ENCODE measurements at places on chromosomes 5 and 9. TPM values are rescaled to one million over a fixed set of nuclear protein-coding genes. Genes with fewer than 3 reads are reported as not detected.

Gene HMGCR
- polyA plus RNA-seq = 8.1 TPM

Gene DMRT3
- polyA plus RNA-seq = 0.07 TPM

DNA sequence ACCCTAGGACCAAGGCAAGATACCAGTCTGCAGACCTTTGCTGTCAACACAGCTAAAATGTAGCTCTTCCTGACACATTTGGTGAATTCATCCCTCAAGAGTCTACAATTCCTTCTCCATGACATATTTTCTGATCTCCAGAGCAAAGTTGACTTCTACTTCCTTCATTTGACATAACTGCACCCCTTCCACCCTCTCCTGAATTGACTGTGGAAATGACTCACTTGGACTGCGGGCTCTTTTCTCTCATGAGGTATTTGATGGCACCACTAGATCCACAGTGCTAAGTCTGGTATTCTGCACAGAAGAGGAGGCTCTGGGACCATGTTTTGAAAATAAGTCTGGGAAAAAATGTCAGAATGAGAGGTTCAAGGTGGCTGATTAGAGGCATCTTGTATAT is 338.4 kb upstream of the TRPC7 start:
- DNase-seq = no peak

DNA sequence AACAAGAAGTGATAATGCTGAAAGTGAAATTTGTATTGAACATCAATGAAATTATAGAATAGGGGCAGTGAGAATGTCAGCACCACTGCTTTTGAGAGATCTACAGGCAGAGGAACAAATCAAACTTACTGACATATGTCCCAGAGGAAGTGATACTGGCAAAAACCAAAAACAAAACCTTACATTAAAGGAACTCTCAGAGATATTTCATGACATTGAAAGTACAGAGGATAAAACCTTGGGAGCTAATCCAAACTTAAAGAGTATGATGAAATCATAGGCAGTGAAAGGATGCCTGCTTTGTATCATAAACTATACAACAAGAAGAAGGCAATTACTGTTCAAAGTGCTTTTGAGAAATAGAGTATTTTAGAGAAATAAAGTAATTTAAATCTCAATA is 90.4 kb upstream of the SV2C start:
- no peak for DNase-seq

DNA sequence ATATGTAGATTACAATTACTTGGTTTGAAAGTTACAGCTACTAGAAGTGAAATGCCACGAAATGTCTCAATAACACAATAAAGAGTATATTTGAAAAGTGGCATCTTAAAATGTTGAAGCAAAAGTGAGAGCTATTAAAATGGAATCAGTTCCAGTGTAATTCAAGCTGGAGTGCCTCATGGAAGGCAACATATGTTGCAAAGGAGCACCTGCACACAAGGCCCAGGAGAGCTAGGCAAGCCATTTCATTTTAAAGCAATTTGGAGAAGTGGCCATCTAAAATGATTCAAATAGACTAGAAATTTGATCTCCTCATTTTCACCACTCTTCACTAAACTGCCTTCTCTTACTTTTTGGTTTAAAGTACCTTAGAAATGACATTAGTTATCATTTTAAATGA is 167.8 kb downstream of the GABRB2 start:
- DNase-seq = no peak

DNA sequence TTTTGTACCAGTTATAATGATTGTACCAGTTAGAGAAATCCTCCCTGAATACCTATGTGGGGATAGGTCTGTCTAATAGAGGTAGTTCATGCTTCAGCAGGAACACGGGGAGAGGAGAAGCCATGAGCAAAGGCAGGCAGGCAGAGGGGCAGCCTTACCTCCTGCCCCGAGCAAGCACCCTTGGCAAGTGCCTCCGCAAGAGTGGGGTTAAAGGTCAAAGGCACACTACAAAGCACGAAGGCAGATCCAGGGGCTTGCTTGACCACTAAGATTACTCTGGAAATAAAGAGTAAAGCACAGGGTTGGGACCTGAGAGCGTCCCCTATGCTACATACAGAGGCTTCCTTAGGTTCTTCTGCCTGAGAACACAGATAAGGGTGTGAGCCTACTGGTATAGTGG is 100.9 kb downstream of the SEMA6A start:
- DNase-seq = no peak
